Thyroid gland (tissue), 4 donors: ENCODE measurements at places on chromosomes 4 and X.

- no peaks in the 10 kb centered on the region for H3K36me3 ChIP-seq
- H3K27me3 ChIP-seq, result no peaks in the 10 kb centered on the region
- peak overlapping the region; percentile 95 for H3K27ac ChIP-seq
- DNase-seq, result peak; percentile 88
Observed at GRCh38 chr4:139554893-139555704, 920 bp downstream of the SETD7 start.

GRCh38 chr4:75370576-75370975 is 143.6 kb downstream of the RCHY1 start:
- H3K36me3 ChIP-seq, result no peaks in the 10 kb centered on the region
- H3K27me3 ChIP-seq, result no peaks in the 10 kb centered on the region
- no peak for DNase-seq
- H3K4me1 ChIP-seq, result no peaks in the 10 kb centered on the region

DNA sequence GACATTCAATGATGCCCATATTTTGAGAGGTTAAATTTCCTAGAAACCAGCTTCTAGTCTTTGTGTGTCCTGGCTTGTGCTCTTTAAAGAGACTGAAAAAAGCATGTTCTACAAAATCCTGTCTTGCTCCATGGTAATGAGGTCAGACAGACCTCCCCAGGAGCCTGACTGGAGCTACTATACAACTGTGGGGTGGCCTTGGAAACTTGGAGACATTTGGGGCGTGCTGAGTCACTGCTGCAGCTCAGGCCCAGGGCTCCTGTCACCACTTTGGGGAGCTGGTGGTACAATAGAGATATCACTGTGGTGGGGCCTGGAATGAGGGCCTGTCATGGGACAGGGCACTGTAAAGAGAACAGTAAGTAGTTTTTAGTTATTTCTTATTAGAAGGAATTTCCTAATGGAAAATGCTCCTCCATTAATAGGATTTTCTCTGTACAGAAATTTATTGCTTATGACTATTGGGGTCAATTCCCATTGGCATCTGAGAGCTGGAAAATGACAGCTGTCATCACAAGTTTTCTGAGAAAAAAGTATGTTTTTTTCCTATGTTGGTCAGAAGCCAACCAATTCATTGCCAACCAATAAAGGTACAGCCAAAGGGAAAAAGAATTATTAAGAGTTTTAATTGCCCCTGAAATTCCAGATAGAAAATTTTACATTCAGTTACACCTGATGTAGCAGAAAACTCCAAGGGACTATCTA is 207.4 kb upstream of the JADE1 start:
- H3K4me3 ChIP-seq, result no peak overlapping the region
- H3K27ac ChIP-seq, result peak overlapping the region; percentile 97
- peaks cover 59% of the 10 kb centered on the region for H3K4me1 ChIP-seq
- no peaks in the 10 kb centered on the region for H3K27me3 ChIP-seq

- H3K4me3 ChIP-seq, result no peak overlapping the region
- H3K4me1 ChIP-seq, result no peaks in the 10 kb centered on the region
- DNase-seq, result no peak
- no peak overlapping the region for H3K27ac ChIP-seq
- H3K36me3 ChIP-seq, result peaks cover 43% of the 10 kb centered on the region
Observed at GRCh38 chr4:766152-766515, 59.8 kb downstream of the CPLX1 start.

DNA sequence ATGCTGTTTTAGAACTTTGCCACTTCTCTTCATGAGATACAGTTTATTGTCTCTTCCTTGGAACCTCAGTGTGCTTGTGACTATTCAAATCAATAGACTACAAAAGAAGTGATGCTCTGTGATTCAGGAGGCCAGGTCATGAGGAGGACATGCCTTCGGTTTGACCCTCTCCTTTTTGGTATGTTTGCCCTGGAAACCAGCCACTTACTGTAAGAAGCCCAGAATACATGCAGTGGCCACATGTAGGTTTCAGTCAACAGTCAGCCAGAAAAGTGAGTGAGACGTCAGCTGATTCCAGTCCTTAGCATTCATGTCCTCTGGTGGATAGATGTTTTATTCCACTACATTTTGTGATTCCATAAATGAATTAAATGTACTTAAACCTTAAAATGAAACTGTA is 328.7 kb downstream of the PCDH18 start:
- H3K4me1 ChIP-seq, result no peaks in the 10 kb centered on the region
- no peak for DNase-seq
- no peak overlapping the region for H3K4me3 ChIP-seq
- no peaks in the 10 kb centered on the region for H3K27me3 ChIP-seq

DNA sequence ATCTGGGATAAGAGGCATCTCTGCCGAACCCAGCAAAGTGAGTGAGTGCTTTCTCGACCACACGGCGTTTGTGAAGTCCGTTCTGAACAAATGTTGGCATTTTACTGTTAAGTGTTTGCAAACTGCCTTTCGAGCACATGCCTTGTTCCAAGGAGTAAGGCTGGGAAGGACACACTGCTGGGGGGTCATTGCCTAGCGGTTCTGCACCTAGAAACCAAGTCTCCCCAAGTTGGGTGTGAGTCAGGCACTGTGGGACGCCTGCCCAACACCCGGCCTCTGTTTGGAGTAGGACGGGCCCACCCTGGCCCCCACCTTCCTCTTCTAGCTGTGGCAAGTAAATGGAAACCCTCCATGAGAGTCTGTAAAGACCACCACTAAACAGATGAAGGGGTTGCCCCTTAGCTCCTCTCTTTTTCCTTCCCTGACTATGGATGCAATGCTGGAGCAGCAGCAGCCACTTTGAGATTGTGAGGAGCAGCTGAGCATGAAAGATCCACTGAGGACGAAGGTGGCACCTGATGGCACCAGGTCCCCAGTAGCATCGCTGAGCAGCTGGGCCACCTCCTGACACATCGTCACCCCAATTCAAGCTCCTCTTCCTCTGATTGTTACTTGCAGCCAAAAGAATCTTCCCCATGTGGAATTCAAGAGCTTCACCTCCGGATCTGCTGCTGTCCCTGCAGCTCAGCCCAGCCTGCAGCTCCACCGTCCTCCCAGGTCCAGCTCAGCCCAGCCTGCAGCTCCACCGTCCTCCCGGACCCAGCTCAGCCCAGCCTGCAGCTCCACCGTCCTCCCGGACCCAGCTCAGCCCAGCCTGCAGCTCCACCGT is 6.3 kb downstream of the CPLX1 start:
- no peaks in the 10 kb centered on the region for H3K36me3 ChIP-seq
- peaks cover 8% of the 10 kb centered on the region for H3K4me1 ChIP-seq

DNA sequence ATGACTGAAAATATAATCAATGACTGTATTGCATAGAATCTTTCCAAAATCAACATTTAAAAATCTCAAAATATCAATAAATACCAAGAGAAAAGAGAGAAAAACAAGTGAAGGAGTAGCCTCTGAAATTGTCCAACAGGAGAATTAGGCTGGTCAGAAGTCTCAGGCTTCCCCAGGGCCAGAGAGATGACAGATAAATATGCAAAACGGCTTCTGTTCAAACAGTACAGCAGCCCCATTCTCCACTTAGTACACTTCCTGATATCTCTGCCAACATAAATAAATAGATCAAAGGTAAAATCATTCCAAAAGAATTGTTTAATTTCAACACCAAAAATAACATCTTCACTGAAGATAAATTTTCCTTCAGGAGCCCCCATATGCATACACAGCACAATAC is 204.7 kb upstream of the GABRA2 start:
- H3K4me1 ChIP-seq, result no peaks in the 10 kb centered on the region
- no peaks in the 10 kb centered on the region for H3K27me3 ChIP-seq
- no peak overlapping the region for H3K4me3 ChIP-seq
- H3K36me3 ChIP-seq, result no peaks in the 10 kb centered on the region
- H3K27ac ChIP-seq, result no peak overlapping the region
- DNase-seq, result no peak

DNA sequence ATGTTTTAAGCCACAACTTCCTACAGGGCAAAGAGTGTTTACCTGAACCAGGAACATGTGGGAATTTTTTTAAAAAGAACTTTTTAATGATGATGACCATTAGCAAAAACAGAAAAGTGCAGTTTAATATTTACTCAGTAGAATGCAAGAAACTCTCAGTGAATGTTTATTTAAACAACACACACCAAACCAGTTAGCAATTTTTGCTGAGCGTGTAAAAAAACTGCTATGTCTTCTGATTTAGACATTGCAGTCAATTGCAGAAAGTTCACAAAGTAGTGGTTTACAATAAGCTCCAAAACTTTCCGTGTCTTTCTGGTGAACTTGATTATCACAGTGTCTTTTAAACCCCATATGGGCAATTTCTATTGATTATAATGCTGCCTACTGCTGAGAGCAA is 273.7 kb upstream of the DIAPH2 start:
- H3K4me3 ChIP-seq, result no peak overlapping the region
- H3K36me3 ChIP-seq, result no peaks in the 10 kb centered on the region
- H3K4me1 ChIP-seq, result no peaks in the 10 kb centered on the region
- no peak overlapping the region for H3K27ac ChIP-seq
- H3K27me3 ChIP-seq, result no peaks in the 10 kb centered on the region

DNA sequence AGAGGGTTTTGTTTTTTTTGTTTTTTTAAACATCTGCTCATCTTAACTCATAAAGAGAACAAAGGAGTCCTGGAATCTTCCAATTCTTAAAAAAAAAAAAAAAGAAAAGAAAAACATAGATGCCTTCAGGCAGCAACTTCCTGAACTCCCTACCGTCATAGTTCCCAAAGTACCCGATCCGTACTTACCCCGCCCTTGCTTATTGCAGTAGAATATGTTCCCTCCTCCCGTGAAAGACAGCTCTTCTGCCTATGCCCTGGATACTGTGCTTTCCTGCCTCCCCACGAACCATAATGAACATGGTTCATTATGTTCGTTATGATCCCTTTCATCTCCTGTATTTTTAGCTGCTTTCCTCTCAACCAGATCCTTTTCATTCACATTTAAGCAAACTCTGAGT is 40.3 kb downstream of the KLHL5 start:
- H3K4me3 ChIP-seq, result no peak overlapping the region
- DNase-seq, result no peak
- H3K36me3 ChIP-seq, result peaks cover 6% of the 10 kb centered on the region
- H3K4me1 ChIP-seq, result no peaks in the 10 kb centered on the region

- no peak for DNase-seq
- no peaks in the 10 kb centered on the region for H3K27me3 ChIP-seq
- no peak overlapping the region for H3K27ac ChIP-seq
- H3K36me3 ChIP-seq, result no peaks in the 10 kb centered on the region
- H3K4me3 ChIP-seq, result no peak overlapping the region
Observed at GRCh38 chr4:95066050-95066449, 308.3 kb downstream of the BMPR1B start.

GRCh38 chrX:38055170-38055847 is 49.0 kb downstream of the SYTL5 start:
- no peak overlapping the region for H3K27ac ChIP-seq
- no peaks in the 10 kb centered on the region for H3K27me3 ChIP-seq
- no peaks in the 10 kb centered on the region for H3K36me3 ChIP-seq
- peak; percentile 17 for DNase-seq
- no peak overlapping the region for H3K4me3 ChIP-seq
- H3K4me1 ChIP-seq, result no peaks in the 10 kb centered on the region

DNA sequence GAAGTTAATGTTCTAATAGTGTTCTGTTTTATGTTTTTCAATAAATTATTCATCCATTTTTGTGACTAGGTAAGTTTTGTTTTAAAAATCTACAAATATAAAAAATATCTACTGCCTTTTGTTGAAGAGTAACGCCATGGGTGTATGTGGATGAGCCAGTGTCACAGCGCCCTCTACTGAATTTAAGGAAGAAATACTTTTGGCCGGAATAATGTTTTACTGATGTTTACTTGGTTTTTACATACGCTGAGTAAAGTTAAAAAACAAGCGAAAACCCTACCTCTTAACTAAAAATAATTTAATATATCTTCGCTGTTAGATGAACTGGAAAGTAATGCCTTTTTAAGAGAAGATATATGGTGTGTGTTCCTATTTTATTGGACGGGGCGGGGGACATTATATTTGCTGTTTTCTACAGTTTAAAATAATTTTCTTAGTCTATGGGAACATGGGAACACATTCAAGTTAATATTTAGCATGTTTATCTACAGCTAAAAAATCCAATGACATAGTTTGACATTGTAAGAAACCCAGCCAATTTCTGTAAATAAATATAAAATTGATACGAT is 86.1 kb downstream of the CPE start:
- peak; percentile 15 for DNase-seq
- H3K27me3 ChIP-seq, result no peaks in the 10 kb centered on the region
- no peak overlapping the region for H3K27ac ChIP-seq
- no peaks in the 10 kb centered on the region for H3K4me1 ChIP-seq
- no peak overlapping the region for H3K4me3 ChIP-seq
- no peaks in the 10 kb centered on the region for H3K36me3 ChIP-seq
